ENCODE measurements at places on chromosomes 1 and 21.

- DNase-seq: no peak
Observed at GRCh38 chr1:198166900-198167299, 10.1 kb downstream of the NEK7 start.

DNA sequence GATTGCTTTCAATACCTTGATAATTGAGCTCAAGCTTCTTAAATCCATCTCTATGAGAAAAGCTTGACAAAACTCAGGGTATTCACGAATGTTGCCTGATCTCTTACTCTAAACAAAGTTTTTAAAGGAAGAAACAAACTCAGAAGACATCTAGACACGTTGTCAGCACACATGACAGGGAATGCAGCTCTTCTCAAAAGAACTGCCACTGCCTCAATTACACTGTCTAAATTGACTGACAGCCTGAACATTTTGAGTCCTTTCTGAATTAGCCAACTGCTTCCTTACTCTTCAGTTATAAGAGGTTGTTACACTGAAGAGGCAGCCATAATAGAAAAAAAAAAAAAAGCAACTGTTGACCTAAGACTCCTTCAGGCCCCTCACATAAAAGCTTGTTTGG is 1646.7 kb upstream of the B3GALT2 start:
- no peak for DNase-seq

DNA sequence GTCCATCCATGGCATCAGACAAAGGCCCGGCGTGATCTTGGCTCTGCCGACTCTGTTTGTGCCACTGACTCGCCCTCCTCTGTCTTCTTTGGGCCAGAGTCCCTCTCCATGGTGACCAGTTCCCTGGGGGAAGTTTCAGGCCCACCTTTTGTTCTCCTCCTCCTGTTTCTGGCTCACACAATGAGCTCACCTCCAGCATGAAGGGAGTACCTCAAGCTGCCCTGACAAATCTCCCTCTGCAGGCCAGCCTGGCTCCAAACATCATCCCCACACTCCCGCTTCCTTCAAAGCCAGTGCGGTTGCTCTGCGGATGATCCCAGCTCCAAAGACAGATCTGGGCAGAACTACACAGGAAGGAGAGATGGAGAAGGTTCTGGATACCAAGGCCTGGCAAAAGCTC is 576.6 kb downstream of the NPHP4 start:
- DNase-seq: no peak

- DNase-seq: no peak
Observed at GRCh38 chr1:116868385-116868784, 41.3 kb upstream of the PTGFRN start.

DNA sequence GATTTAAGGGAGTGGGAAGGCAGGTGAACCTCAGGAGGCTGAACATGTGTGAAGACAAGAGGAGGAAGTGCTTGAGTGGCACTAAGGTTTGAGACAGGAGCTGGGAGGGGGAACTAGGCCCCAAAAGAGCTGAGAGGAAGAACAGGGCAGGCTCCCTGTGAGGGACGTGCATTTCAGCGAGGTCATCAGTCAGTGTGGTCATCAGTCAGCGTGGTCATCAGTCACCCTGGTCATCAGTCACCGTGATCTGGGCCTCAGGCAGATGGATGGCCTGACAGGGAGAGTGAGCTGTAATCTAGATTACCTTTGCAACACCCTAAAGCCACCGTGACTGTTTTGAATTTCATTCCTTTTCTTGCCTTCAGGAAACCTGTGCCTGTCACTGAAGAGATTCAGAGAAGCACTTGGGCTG is 29.1 kb downstream of the VTCN1 start:
- no peak for DNase-seq

DNA sequence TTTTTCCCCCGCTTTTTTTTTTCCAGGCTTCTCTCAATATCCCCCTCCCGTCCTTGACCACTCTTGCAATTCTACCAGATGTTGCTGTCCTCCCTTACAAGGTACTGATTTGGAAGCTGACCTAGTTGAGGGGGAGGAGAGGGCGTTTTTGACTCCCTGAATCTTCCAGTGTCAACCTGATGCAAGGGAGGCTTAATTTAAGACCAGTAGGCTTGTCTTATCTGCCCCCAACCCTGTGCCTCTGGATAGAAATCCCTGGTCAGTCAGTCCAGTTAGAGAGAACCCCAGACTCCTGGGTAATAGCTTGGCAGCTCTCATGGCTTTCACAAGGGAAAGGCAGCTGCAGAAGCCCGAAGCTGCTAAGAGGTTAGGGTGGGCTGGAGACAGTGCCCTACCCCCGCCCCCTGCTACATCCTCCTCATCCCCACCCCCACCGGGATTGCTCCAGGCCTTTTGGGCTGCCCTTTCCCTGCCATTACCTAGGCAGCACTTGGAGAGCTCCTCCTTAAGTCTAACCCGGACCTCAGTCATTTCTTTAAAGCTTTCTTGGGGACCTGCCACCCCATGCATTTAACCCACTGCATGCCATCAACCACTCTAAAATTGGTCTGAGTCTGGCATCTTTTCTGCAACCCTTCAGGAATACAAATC is 3.6 kb downstream of the ACKR1 start:
- no peak for DNase-seq

DNA sequence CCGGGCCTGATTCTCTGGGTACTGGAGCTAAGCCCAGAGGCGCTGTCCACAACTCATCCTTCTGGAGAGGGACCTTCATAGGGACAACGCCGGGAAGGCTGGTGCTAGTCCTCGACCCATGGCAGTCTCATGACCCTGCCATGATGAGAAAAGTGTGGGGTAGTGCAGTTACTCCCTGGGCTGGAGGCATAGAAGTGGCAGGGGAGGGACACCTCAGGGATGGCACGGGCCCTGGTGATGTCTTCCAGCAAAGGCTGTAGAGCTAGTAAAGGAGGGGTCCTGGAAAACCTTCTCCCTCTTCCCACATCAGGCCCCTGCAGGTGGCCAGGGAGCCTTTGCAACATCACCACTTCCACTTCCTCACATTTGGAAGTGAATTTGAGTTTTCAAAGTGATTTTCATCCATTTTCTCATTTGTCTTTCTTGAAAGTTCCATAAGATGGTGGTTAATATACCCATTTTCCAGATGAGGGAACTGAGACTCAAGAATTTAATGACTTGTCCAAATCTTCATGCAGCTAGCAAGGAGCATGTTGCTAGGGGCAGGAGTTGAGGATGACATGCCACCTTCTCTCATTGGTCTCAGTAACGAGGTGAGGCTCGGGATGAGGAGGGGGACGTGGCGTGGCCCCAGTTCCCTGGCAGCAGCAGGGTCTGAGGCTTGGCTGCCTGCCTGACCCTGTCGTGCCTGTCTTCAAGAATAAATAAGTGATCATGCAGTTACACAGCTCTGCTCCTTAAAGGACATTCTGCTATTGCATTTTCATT is 3.3 kb upstream of the GOLT1A start:
- no peak for DNase-seq

GRCh38 chr1:154772606-154773506 is 97.2 kb downstream of the KCNN3 start:
- DNase-seq: no peak

DNA sequence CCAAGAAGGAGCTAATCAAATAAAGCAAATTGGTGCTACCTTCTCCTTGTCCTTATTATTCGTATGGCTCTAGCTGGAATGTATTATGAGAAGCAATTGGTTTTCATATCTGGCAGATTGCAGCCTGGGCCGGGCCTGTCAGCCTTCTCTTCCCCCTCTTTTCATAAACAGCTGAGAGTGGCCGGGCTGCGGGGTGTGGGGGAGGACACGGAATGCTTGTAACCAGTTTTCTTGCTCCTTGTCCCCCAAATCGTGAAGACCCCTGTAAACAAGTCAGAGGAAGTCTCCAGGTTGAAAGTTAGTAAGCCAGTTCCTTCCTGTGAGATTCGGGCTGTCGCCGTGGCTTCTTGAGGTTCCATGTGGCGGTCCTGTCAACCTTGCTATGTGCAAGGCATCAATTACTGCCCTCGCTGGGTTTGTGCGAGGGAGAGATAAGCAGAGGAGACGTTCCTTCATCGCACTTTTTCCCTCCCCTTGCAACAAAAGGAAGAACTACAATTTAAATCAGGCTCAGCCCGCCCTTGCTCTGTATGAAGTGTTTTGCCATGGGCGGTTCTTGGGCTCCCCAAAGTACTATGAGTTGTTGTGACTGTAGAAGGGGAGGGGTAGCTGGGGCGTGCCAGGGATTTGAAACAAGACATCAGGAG is 450.7 kb downstream of the CAMTA1 start:
- DNase-seq: no peak

DNA sequence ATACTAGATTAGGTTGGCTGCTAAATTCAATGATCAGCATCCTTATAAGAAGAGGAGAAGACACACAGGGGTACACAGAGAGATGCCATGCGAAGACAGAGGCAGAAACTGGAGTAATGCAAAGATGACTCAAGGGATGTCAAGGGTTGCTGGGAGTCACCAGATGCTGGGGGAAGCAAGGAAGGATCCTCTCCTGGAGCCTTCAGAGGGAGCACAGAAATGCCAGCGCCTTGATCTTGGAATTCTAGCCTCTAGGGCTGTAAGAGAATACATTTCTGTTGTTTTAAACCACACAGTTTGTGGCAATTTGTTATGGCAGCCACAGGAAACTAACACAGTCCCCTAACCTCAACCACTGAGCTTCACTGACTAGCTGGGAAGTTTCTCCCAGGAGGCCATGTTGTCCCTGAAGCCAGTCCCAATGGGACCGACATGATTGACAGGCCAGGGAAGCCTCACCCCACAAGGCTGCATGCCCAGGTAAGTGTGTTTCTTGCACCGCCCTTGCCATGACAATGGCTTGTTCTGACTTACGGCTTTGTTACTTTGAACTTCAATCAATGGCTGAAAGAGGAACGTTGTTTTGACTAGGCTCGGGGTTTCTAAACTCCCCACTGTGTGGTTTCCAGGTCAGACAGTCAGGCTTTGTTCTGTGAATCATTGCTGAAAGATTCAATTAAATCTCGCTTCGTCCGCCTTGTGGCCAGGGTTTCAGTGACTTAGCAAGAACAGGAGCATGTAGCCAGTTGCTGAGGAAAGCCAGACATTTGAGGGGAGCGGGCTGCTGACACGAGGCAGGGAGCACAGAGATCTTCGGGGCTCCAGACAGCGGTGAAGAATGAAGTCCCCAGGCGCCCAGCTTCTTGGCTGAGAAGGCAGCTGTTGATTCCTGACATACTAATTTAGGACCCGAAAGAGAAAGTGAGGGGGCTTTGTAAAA is 62.3 kb downstream of the RUNX1 start:
- no peak for DNase-seq

DNA sequence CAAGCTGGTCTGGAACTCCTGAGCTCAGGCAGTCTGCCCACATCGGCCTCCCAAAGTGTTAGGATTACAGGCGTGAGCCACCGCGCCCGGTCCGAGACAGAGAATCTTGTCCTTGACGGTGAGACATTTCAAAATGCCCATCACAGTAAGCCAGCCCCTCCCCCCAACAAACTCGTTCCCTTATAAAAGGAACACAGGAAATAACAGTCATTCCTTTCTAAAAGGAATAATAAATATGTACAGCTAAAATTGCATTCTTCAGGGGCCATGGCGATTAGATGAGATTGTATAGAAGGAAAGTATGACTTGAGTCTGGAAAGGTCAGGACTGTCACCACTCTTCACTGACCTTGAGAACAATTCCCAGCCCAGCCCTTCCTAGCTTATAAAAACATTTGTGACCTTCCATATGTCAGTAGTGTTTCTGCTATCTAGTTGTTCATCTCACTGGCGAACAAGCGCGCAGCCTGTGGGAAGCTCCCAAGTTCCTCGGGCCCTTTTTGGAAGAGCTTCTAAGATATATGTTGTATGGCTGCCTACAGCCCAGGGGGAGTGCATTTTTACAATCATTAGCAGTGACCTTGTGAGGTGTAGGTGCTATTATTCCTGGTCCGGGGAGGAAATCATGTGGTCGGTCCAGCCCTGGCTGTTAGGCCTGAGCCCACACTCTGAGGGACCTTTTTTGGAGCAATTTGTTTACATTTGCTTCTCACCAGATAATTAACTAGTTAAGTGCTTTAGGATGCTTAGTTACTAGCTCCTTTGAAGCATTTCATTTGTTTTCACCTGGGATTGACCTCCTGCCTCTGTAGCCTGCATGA is 8.7 kb downstream of the SZRD1 start:
- no peak for DNase-seq

GRCh38 chr1:208763971-208764370 is 519.8 kb upstream of the PLXNA2 start:
- DNase-seq: no peak

- no peak for DNase-seq
Observed at GRCh38 chr1:82441402-82441801, 640.7 kb downstream of the ADGRL2 start.

DNA sequence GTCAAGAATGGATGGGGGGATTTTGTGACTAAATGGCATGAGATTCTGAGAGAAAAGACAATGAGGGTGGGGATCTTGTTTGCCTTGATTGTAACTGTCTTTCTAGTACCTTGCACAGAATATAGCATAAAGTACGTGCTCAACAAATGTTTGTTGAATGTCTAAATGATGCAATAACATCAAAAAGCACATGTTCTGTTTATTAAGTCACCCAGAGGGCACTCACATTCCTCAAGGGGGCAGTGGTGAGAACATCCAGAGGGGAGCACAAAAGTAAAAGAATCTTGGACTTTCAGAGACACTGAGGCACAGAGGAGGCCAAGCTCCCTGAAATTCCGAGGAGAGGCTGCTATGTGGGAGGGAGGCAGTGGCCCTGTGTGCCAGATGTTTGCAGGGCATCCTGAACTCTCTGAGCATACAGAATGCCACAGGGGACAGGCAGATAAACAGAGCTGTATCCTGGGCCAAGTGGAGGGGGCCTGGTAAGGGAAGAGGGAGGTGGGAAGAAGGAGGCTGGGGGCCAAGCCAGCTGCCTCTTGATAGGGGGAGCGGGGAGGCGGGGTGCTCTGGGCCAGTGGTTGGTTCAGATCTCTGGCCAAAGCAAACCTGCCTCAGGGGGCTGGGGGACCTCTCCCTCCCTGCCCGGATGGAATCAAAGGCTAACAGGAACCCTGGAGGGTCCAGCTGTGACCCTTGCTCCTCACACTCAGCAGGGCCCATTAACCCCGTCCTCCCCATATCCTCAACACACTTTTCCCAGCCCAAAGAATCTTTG is 6.5 kb upstream of the ATP1A2 start:
- no peak for DNase-seq

DNA sequence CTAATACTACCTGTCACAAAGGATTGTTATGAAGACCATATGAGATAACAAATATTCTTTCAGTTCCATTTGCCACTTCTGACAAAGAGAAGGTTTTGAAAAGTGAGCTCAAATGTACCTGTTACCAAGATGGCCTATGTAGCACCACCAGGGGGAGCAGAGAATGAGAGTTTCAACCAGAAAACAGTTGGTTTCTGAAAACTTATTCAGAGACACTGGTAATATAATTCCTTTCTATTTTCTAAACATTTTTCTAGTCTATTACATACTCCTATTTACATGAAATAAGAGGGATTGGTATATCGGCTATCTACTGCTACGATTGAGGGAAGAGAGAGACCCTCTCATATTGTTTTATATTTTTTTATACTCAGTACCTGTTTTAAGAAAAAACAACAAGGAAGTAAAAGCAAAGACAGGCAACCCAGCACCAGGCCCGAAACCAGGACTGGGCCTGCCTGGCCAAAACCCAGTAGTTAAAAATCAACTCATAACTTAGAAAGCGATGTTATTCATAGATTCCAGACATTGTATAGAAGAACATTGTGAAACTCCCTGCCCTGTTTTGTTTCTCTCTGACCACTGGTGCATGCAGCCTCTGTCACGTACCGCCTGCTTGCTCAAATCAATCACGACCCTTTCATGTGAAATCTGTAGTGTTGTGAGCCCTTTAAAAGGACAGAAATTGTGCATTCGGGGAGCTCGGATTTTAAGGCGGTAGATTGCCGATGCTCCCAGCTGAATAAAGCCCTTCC is 48.3 kb downstream of the IL23R start:
- DNase-seq: no peak

Measured in activated CD8-positive, alpha-beta memory T cell treated with anti-CD3 and anti-CD28 coated beads for 48 hours (primary cell).